Right renal pelvis (tissue), 4 donors: ENCODE measurements at places on chromosomes 4 and X. TPM values are rescaled to one million over a fixed set of nuclear protein-coding genes. Genes with fewer than 3 reads are reported as not detected.

GRCh38 chr4:64799751-64800150 is 390.5 kb upstream of the TECRL start:
- no peak for DNase-seq

DNA sequence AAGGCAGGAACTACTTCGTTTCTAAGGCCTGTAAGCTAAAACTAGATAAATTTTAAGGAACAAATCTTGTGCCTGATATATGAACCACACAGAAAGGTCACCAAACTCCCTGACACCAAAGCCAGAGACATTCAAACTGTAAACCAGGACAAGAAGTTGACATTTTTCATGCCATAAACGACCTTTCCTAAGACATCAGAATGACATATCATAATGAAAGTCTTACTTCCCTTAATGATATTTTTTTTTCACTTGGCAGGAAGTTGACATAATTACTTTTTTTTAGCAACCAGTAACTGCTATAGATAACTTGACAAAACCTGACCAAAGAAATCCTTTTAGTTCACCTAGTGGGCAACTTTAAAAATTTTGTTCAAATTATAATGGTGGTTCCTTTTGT is 231.5 kb upstream of the AGTR2 start:
- no peak for DNase-seq

DNA sequence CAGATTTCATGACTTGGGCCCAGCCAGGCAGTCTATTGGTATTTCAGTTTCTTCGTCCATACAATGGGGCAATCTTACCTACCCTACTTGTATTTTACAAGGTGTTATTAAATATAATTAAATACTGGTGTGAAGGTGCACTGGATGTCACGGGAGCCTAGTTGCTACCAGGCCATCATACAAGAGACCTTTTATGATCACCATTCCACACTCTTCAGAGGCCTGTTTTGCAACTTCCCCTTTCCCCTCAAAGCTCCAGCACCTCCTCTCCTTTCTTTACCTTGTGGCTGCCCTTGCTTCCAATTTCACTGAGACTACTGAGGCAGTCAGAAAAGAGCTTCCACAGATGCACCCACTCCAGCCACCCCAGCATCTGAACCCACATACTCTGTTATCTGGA is 93.8 kb upstream of the HELT start:
- DNase-seq, result no peak

GRCh38 chrX:120457766-120458180 is 11.3 kb downstream of the LAMP2 start:
- DNase-seq, result no peak

DNA sequence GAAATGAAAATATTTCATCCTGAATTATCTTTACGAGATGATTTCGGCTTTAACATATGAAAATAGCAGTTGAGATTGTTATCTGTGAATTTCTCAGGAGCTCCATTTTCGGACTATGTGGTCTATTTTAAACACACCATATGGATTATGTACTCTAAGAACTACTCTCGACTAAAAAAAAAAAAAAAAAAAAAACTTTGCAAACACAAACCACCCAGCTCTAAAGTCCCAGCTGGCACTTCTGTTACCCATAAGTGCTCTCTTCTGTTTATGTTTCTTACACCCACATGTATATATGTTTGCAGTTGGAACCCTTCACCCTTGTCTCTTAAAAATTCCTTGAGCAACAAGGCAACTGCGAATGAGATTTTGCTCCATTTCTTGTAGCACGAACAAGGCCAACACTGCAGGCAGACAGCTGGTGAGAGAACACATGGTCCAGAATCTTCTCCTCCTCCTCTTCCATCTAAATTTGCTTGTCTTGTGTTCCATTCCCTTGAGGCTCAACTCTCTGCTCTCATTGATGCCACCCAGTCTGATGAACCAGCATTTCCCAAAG is 172.7 kb upstream of the HCCS start:
- no peak for DNase-seq

The USP51 gene
- 12.8 TPM for polyA plus RNA-seq
